ENCODE measurements at places on chromosomes 7 and 10.

- DNase-seq, result no peak
Measured at GRCh38 chr10:74755273-74755672, 71.1 kb upstream of the KAT6B start.

GRCh38 chr10:47438857-47439474 is 44.9 kb downstream of the ANXA8 start:
- no peak for DNase-seq

GRCh38 chr10:99654390-99655175 is 4.7 kb upstream of the ENTPD7 start:
- DNase-seq, result no peak

- no peak for DNase-seq
Measured at GRCh38 chr7:12111422-12112405, 99.4 kb upstream of the TMEM106B start.

- no peak for DNase-seq
Measured at GRCh38 chr10:72417971-72418370, 63.3 kb upstream of the DNAJB12 start.

DNA sequence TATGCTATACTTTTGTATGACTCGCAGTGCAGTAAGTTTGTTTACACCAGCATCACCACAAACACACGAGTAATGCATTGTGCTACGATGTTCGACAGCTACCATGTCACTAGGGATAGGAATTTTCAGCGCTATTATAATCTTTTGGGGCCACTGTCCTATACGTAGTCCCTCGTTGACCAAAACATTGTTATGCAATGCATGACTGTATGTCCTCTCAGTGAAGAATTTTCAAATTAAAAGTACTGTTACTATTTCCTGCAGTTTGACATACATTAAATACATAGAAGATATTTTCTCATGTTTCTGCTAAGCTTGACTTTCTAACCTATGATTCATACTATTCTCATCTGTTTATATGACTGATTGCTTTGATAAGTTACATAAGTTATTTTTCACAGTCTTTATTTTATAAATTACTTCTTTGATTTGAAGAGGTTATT is 203.6 kb downstream of the VTI1A start:
- DNase-seq, result no peak

GRCh38 chr10:26621889-26622711 is 75.4 kb upstream of the PDSS1 start:
- no peak for DNase-seq

GRCh38 chr10:118635674-118636402 is 40.4 kb upstream of the PRLHR start:
- DNase-seq, result no peak

- DNase-seq, result no peak
Measured at GRCh38 chr7:122067077-122067476, 77.0 kb downstream of the AASS start.

GRCh38 chr10:2047679-2048078 is 310.4 kb upstream of the ADARB2 start:
- DNase-seq, result no peak

DNA sequence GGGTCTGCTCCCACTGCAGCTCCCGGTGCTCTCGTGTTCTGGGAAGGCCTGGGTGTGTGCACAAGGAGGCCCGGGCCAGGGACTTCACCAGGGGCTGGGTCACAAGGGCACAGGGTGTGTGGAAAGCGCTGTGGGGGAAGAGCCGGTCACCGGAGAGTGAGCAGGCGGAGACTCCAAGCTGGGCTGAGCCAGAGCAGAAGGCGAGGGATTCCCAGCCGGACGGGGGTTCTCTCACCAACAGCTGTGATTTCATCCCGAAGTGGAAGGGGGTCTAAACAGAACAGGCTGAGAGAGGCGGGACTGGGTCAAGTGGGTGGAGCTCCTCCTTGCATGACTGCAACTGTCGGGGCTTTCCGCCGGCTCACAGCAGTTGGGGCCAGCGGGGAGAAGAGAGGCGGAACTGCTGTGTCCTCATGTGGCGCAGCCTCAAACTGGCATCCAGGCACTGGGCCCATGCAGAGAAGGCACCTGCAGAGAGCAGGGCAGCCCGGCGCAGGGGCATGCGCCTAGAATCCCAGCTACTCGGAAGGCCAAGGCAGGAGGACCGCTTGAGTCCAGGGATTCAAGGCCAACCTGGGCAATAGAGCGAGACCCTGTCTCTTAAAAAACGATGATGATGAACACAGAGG is 7.6 kb upstream of the ORAI2 start:
- DNase-seq, result peak; percentile 60

DNA sequence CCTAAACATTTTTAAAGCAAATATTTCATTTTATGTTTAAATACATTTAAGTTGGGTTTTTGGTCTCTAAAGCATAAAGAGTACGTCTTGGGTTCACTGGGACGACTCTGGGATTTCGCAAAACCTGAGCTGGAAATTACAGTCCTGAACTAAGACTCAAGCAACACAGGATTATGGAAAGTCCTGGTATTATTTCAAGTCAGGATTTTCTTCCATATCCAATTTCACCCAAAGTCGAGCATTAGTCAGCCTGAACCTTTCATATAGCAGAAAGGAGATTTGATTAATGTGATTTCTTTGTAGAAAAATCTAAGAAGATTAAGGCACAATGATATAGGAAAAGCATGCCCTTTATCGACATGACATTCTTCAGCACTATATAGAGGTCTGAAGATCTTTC is 100.0 kb downstream of the MTERF1 start:
- no peak for DNase-seq

DNA sequence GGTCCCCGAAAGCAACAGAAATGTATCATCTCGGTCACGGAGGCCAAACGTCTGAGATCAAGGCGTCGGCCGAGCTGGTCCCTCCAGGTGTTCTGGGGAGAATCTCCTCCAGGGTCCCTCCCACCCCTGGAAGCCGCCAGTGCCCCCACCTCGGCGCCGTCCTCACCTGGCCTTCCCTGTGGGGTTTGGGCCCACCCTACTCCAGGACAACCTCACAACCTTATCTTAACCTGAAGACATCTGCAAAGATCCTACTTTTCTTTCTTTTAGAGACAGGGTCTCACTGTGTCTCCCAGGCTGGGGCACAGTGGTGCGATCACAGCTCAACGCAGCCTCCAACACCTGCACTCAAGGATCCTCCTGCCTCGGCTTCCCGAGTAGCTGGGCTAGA is 33.4 kb downstream of the ADAP1 start:
- DNase-seq, result no peak

DNA sequence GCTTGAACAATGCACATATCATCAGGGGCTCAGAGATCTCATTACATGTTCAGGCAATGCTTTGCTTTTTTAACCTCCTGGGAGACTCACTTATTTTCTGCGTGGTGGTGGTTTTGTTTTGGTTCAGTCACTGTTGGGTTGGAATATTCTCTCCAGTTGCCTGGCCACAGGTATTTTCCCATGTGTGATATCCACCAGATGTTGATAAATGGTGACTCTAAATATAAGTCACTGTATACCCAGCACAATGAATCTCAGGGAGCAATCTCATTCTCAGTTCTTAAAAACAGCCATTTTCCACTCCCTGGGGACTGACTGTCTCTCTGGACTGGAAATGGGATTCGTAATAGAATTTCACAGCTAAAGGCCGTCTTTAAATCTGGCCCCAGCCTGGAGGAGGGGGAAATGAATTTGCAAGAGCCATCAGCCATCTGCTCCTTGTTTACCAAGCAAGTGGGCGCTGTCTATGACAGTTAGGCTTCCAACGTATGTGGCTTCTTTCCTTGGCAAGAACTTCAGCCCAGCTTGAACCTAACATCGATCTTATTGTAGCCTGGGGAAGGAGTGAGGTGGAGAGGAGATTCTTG is 1106.2 kb downstream of the NRG3 start:
- no peak for DNase-seq

GRCh38 chr10:67722113-67722512 is 26.1 kb upstream of the CTNNA3 start:
- DNase-seq, result no peak

- DNase-seq, result no peak
Measured at GRCh38 chr10:11573497-11573896, 38.0 kb downstream of the USP6NL start.

DNA sequence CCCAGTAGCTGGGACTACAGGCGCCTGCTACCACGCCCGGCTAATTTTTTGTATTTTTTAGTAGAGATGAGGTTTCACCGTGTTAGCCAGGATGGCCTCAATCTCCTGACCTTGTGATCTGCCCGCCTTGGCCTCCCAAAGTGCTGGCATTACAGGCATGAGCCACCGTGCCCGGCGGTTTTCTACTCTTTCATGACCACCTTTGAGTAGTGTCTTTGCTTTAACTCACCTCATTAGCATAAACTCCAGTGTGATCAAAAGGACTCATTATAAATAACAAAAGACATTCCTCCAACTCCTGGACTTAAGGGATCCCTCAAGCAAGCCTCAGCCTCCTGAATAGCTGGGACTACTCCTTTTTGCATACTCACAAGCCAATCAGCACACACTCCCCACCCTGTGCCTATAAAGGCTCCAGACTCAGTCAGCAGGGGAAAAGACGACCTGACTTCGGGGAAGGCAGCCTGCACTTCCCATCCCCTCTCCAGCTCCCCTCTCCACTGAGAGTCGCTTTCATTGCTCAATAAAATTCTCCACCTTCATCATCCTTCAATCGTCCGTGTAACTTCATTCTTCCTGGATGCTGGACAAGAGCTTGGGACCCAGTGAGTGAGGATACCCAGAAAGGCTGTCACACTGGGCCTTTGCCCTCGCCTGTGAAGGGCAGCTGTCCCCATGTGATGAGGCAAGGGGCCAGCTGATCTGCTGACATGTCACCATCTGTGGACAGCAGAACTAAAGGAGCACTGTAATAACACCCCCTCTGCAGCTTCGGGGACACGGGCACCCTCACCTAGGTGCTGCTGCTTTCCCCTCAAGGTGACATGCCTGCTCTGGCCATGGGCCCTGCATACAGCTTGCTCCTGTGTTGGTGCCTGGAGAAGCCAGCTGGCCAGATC is 35.0 kb upstream of the EIF4H start:
- DNase-seq, result no peak

- no peak for DNase-seq
Measured at GRCh38 chr7:94055963-94056362, 51.8 kb upstream of the BET1 start.

GRCh38 chr7:28055161-28055544 is 125.4 kb downstream of the JAZF1 start:
- DNase-seq, result no peak

DNA sequence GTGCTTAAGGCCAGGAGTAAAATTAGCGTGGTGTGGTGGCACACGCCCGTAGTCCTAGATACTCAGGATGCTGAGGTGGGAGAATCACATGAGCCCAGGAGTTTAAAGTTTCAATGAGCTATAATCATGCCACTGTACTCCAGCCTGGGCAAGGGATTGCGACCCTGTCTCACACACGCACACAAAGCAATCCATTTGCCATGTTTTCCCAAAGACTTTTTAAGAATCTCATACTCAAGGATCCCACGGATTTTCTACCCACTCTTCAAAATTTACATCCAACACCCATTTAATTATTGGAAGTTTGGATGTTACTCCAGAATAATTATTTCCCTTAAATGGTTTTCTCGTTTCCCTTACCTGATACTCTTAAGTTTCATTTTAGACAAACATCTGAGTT is 47.9 kb downstream of the IGF2BP3 start:
- no peak for DNase-seq

DNA sequence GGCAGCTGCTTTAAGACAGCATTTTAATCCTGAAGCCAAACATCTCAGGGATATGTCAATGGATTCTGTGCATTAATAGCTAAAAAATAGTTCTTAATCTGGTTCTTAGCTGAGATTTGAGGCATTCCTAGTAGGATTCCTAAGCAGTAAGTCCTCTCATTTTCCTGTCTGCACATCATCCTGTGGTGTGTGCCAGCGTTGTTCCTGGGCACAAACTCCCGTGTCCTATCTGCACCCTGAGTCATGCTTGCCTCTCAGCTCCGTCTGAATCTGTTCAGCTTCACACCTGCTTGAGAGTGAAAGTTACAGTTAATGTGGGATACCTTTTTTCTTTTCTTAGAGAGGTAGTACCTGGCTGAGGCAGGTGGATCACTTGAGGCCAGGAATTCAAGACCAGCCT is 19.5 kb downstream of the BAG3 start:
- no peak for DNase-seq

DNA sequence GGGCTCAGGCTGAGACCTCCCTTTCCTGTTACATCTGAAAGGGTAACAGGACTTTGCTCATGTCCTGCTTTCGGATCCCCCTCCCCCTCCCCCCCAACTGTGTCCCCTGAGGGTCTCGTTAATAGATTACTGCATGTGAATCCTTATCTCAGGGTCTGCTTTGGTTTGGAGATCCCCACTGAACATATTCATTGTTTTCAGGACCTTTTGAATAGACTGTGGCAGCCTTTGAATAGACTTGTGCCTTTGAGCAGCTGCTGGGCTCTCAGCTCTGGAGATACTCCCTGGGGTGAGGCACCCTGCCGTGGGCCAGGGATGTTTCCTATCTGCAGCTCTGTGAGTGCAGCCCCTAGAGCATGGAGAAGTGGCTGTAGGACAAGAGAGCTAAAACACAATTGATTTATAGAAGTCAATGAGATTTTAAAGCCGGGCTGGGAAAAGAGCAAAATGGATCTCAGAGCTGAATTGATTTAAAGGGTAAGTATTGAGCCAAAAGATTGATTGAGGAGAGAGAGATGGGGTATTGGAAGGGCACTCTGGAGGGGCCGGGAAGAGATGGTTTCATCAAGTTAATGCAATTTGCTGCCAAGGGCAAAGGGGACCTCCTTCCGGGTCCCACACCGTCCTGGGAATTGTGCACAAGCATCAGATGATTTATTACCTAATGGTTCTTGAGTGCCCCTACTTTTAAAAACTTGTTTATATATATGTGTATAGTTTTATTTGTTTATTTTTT is 9.9 kb downstream of the ARHGAP22 start:
- DNase-seq, result no peak

DNA sequence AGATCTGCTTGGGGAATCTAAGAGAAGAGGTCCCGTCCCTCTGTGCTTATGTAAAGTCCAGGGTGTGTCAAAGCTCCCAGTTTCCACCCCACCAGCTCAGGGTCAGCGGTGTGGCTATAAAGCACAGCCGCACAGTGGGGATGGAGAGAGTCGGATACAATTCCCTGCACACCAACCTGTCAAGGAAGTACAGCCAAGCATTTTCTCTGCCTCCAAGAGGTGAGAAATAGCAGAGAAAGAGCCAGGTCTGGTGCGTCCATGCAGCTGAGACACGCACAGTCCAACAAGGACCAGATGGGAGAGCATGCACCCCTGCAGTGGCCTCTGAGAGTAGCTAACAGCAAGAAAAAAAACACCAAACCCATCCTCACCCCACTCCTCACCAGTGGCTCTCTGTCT is 61.3 kb upstream of the WAC start:
- DNase-seq, result no peak

- DNase-seq, result no peak
Measured at GRCh38 chr10:9331583-9332008, 1277.1 kb downstream of the GATA3 start.

- peak; percentile 83 for DNase-seq
Measured at GRCh38 chr7:48089046-48090003, at the start of gene UPP1. UPP1 (plus strand) TSS chr7:48089265; CDS start chr7:48094784, 5,519 bp downstream.

DNA sequence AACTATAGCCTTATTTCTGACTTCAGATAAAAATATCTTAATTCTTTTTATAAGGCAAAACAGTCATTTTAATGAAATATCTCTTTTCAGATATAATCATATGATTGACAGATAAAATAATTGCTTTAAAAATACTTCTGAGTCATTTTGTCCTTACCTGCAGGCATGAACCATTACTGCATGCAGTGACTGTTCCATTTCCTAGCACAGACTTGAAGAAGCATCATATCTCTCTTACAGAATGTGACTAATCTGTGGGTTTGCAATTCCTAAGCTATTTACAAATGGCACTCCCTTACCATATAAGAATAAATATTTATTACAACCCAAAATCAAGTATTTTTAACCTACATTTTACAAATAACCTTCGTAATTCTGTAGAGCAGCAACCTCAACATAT is 120.7 kb downstream of the SRPK2 start:
- no peak for DNase-seq

GRCh38 chr7:6465862-6466261 is 18.1 kb upstream of the DAGLB start:
- DNase-seq, result no peak
